ENCODE measurements at places on chromosomes 4 and X. TPM values are rescaled to one million over a fixed set of nuclear protein-coding genes. Genes with fewer than 3 reads are reported as not detected.

F9 gene
- total RNA-seq: not detected

MRFAP1L1 gene
- 60.4 TPM for total RNA-seq

GRCh38 chrX:50799531-50799961 is 14.4 kb downstream of the SHROOM4 start:
- no peak overlapping the region for H3K4me3 ChIP-seq
- peak; percentile 67 for DNase-seq
- no peaks in the 10 kb centered on the region for H3K36me3 ChIP-seq
- no peaks in the 10 kb centered on the region for H3K4me1 ChIP-seq

RRH gene
- total RNA-seq: not detected

- H3K4me1 ChIP-seq: no peaks in the 10 kb centered on the region
- peaks cover 19% of the 10 kb centered on the region for H3K27me3 ChIP-seq
- H3K4me3 ChIP-seq: no peak overlapping the region
Observed at GRCh38 chr4:573122-573892, 2.8 kb downstream of the TMEM271 start.

RIBC1 gene
- total RNA-seq: not detected

HEPH gene
- 48.7 TPM for total RNA-seq

DNA sequence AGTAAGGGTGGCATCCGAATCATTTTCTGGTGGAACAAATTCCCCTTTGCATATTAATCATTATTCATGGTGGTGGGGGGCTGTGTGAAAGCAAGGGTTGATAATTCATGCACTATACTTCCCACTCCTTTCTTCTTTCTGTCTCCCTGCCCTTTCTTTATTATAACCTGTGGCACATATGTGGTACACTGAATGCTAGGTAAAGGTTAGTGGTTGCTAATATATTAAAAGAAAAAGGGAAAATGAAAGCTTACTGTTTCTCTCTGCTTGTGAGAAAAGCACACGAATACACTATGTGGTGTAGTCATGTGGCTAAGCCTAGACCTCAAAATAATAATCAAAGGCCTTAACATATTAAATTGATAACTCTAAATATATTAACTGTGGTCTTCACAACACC is 178.4 kb upstream of the RPS6KA3 start:
- DNase-seq: no peak
- no peaks in the 10 kb centered on the region for H3K27me3 ChIP-seq
- no peaks in the 10 kb centered on the region for H3K4me1 ChIP-seq

JADE3 gene
- total RNA-seq: 9.0 TPM

GRCh38 chrX:120251471-120252011 is 929 bp downstream of the ZBTB33 start:
- peak overlapping the region; percentile 85 for H3K27ac ChIP-seq
- peak overlapping the region; percentile 68 for H3K4me3 ChIP-seq
- no peaks in the 10 kb centered on the region for H3K4me1 ChIP-seq
- peak; percentile 27 for DNase-seq

DAPP1 gene
- 0.45 TPM for total RNA-seq

HSFX3 gene
- total RNA-seq: not detected

GRCh38 chrX:118506805-118507480 is 11.3 kb downstream of the DOCK11 start:
- no peaks in the 10 kb centered on the region for H3K36me3 ChIP-seq
- no peak overlapping the region for H3K4me3 ChIP-seq
- no peak overlapping the region for H3K27ac ChIP-seq
- no peaks in the 10 kb centered on the region for H3K27me3 ChIP-seq

- no peaks in the 10 kb centered on the region for H3K4me1 ChIP-seq
- no peak overlapping the region for H3K27ac ChIP-seq
- H3K4me3 ChIP-seq: no peak overlapping the region
- H3K36me3 ChIP-seq: no peaks in the 10 kb centered on the region
- no peaks in the 10 kb centered on the region for H3K27me3 ChIP-seq
Observed at GRCh38 chrX:23779025-23779424, 3.9 kb upstream of the SAT1 start.

DNA sequence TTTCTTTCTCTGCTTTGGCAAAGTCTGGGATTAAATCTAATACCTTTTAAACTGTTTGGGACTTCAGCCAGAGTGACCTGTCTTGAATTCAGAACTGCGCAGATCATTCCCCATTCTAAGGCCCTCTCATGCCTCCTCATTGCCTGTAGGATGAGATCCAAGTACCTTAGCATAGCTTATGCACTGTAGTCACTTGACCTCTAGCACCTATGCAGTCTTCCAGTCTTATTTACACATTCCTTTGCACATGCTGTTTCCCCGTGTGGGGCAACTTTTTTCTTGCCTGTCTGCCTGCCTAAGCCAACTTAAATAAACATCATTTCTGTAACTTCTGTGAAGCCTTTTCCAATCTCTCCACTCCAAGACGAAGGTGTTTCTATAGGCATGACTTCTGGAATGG is 68.4 kb downstream of the AR start:
- H3K27me3 ChIP-seq: no peaks in the 10 kb centered on the region
- H3K36me3 ChIP-seq: no peaks in the 10 kb centered on the region
- no peak overlapping the region for H3K27ac ChIP-seq

DNA sequence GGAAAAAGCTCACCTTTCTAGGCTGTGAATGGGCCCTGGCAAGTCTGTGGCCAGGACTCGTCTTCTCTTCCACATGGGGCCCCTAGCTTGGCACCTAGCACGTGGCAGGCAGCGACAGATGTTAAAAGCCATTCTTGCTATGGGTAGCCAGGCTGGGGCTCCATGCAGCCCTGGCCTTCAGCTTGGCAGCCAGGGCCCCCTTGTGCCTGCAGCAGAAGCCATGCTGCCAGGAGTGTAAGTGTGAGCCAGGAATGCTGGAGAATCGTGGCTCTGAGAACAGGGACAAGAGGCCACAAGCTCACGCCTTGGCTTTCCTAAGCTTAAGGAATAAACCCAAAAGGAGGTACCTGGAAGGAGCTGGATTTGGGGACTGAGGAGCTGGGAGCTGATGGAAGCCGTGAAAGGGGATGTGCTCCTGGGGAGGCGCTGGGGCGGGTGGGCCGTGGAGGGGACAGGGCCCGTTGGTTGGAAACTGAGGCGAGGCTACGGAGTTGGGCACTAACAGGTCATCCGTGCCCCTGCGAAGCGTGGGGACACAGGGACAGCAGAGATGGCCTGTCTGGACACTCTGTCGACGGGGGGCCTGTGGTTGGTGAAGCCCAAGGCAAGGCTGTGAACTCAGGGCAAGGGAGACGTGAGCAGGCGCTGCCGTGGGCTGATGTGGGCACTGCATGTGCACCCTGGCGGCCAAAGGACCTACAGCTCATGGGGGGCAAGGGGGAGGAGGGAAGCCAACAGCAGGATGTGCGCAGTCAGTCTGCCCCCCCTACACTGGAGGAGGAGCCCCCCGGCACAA is 895 bp upstream of the OPN1LW start:
- no peaks in the 10 kb centered on the region for H3K4me1 ChIP-seq
- H3K27me3 ChIP-seq: no peaks in the 10 kb centered on the region
- H3K27ac ChIP-seq: no peak overlapping the region
- H3K4me3 ChIP-seq: no peak overlapping the region
- DNase-seq: no peak

CENPI gene
- total RNA-seq: not detected

DNA sequence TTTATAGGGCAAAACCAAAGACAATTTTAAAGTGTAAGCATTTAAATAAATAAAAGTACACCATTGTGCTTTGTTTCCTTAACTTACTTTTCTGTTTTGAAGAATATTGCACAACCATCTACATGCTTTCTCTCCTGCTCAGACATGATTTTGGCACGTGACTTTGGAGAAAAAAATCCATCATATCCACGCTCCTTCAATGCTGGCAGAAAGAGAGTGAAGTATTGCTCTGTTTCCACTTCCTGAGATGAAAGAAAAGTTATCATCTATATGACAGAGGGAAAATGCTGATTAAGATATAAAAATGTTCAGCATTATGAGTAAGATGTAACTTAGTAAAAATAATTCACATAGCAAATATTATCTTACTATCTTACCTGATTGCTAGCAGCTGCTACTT is 77.1 kb downstream of the CNOT6L start:
- no peaks in the 10 kb centered on the region for H3K27me3 ChIP-seq
- peaks cover 68% of the 10 kb centered on the region for H3K36me3 ChIP-seq
- DNase-seq: no peak
- H3K4me3 ChIP-seq: no peak overlapping the region

- no peak overlapping the region for H3K4me3 ChIP-seq
- no peak for DNase-seq
- peaks cover 39% of the 10 kb centered on the region for H3K36me3 ChIP-seq
- no peaks in the 10 kb centered on the region for H3K27me3 ChIP-seq
- H3K4me1 ChIP-seq: peaks cover 33% of the 10 kb centered on the region
Observed at GRCh38 chr4:26386386-26386785, 65.6 kb downstream of the RBPJ start.

GRCh38 chr4:82624819-82625218 is 63.0 kb upstream of the TMEM150C start:
- H3K27me3 ChIP-seq: no peaks in the 10 kb centered on the region
- no peaks in the 10 kb centered on the region for H3K36me3 ChIP-seq
- H3K27ac ChIP-seq: no peak overlapping the region
- H3K4me3 ChIP-seq: no peak overlapping the region
- no peak for DNase-seq

DNA sequence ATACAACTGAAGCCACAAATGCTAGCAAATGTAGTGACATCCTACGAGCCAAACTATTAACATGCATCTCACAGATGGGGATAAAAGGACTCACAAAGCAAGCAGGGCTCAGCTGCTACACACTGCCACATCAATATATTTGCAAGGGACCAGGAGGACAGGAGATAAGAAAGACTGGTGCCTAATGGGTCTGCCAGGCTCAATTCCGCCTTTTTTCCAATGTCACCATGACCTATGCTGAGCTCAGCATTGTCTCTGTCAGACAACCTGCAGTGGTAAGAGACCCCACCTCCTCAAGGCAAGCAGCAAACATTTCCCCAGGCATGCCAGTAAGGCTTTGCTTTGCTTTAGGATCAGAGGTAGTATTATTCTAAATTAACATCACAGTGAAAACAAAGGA is 435 bp downstream of the DCX start:
- H3K36me3 ChIP-seq: no peaks in the 10 kb centered on the region
- H3K27me3 ChIP-seq: peaks cover 6% of the 10 kb centered on the region
- no peak overlapping the region for H3K4me3 ChIP-seq
- H3K27ac ChIP-seq: no peak overlapping the region
- no peak for DNase-seq

Measured in stomach (tissue), 19 donors.